Daoy (cell line): ENCODE measurements at places on chromosomes 11 and 22. TPM values are rescaled to one million over a fixed set of nuclear protein-coding genes. Genes with fewer than 3 reads are reported as not detected.
A peak's percentile ranks its signal among the peaks of the same experiment; 100 is the strongest.

TRPM5 gene
- total RNA-seq = 0.11 TPM in 1 of 2 replicates, not detected in the other

DPP3 gene
- total RNA-seq = 77.5 and 84.0 TPM in 2 replicates

IL10RA gene
- total RNA-seq = 0.09 and 0.29 TPM in 2 replicates

CDON gene
- 2.1 and 2.8 TPM in 2 replicates for total RNA-seq

ADAMTS8 gene
- total RNA-seq = not detected in 2 replicates

CXCR5 gene
- total RNA-seq = not detected in 2 replicates

RAG1 gene
- total RNA-seq = 0.18 and 0.29 TPM in 2 replicates

CDHR5 gene
- total RNA-seq = not detected in 2 replicates

PAMR1 gene
- total RNA-seq = 0.17 and 0.33 TPM in 2 replicates

OR4X2 gene
- not detected in 2 replicates for total RNA-seq

PGA5 gene
- total RNA-seq = not detected in 2 replicates

CASP5 gene
- not detected in 2 replicates for total RNA-seq

SNX32 gene
- 0.39 TPM in 1 of 2 replicates, not detected in the other for total RNA-seq

VPREB1 gene
- total RNA-seq = not detected in 2 replicates

BLID gene
- total RNA-seq = 0.34 TPM in 1 of 2 replicates, not detected in the other

GRCh38 chr22:20046730-20047129 is 25.8 kb downstream of the TANGO2 start:
- no peak for DNase-seq

DNA sequence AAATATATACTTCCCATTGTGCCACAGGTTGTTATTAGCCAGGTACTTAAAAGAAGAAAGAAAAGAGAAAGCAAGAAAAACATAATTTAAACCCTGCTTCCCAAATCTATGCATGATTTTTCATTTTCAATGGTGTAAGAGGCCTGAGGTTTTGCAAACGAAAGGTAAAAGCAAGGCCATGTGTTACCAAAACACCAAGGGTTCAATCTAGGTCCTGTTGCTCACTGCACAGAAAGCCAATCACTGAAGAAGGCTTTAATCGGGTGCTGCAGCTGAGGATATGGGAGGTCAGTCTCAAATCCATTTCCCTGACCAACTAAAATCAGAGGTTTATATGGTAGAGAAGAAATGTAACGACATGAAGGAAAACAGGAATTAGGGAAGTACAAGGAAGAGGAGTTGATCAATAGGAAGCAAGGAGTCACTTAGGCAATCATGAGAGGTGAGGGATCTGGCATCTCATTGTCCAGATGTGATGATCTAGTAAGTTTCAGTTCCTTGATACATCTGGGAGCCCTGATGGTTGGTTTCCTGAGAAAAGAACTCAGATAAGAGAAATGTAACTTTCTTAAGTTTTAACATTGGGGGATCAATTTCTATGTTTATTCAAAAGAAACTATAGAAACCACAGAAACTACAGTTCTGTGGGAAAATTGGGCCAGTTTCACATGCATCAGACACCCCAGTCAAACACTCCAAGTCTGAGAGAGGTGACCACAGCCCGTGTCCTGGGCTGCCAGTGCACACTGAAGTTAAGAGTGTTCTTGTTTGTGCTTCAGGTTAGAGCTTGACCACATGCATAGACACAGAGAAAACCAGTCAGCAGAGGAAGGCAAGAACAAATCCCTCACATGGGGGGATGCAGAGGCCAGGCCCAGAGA is 18.1 kb upstream of the DKK3 start:
- no peak for DNase-seq

DNA sequence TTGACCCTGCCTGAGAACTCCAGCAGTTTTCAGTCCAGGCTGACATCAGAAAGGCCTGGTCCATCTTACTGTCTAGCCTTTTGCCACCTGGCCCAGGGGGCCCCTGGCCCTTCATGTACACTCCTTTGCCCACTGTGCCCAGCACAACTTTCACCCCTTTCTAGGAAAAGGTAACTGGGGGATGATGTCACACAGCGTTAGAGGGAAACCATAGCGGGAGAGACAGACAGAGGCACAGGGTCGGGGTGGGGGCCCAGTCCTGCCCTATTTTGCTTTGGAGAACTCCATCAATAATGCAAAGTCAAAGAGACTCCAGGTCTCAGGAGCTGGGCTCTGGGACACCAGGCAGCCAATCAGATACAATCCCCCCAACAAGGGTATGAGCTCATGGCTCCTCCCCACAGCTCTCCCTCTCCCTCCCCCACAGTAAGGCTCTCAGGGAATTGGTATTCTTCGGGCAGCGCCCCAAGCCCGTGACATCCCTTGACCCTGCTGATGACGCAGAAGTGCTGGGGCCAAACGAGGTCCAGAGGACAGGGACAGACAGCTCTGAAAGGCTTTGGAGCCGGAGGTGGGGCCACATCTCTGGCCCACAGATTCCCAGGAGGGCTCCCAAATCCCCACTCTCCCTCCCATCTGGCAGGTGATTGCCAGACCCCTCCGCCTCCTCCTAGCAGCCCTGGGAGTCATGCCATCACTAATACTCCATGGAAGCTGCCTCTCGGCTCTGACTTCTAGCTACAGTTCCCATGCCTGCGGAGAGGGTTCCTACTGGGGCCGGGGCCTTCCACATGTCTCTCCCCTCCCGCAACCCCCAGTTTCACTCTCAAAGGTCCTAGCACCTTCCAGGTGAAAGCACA is 5.9 kb downstream of the USP2 start:
- DNase-seq = no peak

DNA sequence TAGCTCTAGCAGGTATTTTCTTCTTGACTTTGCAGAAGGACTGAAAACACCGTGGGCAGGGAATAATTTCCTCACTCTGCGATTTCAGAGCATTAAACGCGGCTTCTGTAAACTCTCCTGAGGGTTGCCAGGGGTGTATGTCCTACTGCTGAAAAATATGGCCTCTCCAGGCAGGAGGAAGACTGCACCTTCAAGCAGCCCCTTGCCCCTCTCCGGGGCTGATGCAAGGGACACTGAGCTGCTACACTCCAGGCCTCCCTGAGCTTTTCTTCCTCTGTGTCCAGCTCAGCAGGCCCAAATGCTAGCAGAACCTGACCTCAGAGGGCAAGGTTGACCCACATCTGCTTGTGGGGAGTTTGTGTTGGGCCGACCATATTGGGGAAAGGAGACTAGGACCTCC is 2.2 kb downstream of the CD6 start:
- no peak for DNase-seq

GRCh38 chr22:49155770-49156580 is 671.7 kb downstream of the BRD1 start:
- no peak for DNase-seq

- no peak for DNase-seq
Measured at GRCh38 chr11:4022669-4023068, 71.9 kb upstream of the RRM1 start.

DNA sequence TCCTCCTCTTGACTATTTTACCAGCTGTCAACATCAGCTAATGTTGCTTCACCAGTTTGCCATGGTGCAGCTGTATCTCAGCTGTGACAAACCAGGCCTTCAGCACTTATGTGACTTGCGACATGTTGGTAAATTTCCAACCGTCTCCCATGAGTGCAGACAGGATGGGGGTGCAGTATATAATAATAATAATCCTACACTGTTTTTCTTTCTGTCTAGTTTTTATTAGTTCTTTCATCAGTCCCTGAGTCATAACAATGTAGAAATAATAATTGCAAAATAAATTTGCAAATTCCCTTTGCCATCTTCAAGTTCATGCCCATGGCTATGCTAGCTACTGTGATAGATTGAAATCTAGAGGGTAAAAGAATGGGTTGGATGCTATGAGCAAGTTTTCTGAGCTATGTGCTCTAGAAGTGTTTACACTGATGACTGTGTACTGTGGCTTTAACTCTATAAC is 4.9 kb downstream of the MMP13 start:
- no peak for DNase-seq

- DNase-seq = no peak
Measured at GRCh38 chr11:73945396-73945795, 5.4 kb upstream of the DNAJB13 start.

DNA sequence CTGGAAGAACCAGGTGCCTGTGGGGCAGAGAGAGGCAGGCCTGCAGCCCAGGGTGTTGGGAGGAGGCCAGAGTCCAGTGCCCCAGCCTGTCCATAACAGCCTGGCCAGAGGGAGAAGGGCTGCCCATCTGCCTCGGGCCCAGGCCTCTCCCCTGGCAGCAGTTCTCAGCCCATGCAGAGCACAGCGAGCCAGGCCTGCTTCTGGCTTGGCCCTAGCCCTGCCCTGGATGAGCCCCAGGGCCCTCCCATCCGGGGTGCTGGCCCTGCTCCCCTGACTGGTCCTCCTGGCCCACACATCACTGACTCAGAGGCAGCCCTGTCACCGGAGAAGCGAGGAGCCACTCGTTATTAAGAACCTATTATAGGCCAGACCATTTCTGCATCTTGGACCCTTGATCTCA is 19.7 kb upstream of the MYRF start:
- no peak for DNase-seq

DNA sequence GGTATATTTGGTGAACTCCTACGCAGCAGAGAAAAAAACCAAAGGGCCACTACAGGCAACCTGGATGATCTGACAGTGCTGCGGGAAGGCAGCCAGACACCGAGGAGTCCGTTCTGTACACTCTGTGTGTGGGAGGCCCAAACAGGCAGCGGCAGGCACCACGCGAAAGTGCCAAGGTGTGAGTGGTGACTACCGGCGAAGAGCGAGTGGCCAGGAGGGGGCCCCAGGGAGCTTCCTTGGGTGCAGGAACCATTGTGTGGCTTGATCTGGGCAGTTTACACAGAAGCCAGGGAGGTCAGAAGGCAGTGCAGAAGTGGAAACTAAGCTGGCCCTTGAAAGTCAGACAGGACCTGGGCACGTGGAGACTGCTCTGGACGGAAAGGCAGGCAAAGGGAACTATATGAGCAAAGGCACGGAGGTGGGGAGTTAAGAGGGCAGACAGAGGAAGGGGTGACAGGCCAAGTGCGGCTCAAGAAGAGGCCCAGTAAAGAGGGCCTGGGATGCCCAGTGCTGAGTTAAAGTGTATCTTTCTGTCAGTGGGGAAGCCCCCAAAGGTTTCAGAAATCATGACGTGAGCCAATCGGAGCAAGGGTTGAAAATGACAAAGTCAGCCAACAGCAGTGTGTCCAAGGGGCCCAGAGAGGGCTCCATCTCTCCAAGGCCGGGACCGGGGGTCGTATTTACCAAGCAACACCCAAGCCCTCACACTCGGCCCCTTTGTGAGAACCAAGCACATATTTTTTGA is 10.6 kb downstream of the TMEM184B start:
- DNase-seq = peak; percentile 21

- peak; percentile 56 for DNase-seq
Measured at GRCh38 chr22:33831207-33831606, 89.1 kb downstream of the LARGE1 start.

DNA sequence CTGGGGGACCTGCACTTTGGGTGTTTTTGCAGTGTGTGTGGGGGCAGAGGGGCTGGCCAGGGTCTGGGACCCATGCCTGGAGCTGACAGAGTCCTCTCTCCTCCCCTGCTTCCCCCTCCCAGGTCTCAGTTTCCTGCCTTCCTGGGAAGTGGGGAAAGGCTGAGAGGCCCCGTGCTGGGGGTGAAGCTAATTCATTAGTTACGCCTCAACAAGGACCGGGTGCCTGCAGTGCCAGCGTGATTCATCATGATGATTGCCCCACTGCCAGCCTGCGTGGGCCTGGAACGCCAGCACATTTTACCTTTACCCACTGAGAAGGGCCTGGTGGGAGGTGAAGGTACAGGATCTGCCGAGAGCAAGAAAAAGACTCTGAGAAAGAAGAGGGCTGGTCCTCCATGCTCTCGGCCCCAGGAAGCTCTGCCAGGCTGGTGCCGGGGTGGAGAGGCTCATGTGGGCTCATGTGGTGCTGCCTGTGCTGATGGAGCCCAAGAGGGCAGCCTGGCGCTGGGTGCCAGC is 2.9 kb upstream of the LRRC10B start:
- DNase-seq = peak; percentile 65

GRCh38 chr11:134890446-134890845 is 478.4 kb upstream of the B3GAT1 start:
- no peak for DNase-seq

DNA sequence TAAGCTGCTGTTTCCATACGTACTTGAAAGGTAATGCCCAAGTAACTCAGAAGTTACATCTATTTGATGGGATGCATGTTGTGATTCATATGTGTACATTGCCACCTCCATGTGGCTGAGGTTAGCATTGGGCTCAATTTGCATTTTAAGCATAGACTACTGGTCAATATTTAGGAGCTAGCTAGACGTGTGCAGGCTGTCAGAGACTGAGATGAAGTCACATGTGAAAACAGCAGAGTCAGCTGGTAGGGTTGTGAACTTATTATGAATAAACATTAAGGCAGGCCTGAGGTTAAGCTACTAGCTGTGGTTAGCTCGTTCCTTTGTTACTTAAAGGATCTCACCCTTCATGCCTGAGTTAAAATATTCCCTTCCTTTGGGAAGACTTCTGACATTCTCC is 114.5 kb upstream of the MTNR1B start:
- no peak for DNase-seq
